Substantia nigra (tissue), 51 donors: ENCODE measurements at places on chromosomes 7 and 10.

GRCh38 chr7:158013085-158013668 lies 574.4 kb downstream of the PTPRN2 start:
- no peak for DNase-seq

DNA sequence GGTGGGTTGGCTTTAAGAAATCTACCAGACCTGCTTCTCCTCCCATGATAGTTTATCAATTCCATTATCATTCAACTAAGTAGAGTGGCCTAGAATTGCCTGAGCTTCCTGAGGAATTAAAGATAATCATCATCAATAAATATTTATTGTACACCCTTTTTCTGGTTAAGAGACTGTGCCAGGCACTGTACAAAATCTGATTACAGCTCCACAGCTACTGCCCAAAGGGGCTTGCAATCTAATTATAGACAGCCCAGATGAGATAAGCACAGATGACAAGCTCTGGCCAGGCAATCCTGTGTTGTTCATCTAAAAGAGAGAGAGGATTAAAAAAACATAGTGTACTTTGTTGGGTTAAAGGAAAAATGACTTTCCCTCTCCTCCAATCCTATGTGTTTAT lies 586.4 kb downstream of the GATA3 start:
- no peak for DNase-seq

GRCh38 chr7:141290973-141291372 lies 217.1 kb downstream of the TMEM178B start:
- DNase-seq = no peak

DNA sequence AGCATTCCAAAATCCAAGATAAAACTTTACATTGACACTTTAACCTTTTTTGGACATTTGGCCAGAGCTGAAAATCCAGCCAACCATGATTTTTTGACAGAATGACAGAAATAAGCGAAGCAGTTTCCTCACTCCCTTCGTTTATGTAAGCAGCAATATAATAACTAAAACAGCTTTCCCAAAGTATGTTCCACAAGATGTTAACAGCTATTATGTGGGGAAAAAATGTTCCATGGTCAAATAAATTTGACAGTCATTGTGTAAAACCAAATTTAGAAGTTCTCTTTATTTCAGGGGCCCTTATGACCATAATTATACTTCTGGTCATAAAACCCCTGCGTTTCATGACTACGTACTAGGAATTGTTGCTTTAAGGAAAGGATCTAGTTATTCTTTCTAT lies 416.5 kb downstream of the MAGI2 start:
- DNase-seq = no peak

GRCh38 chr10:44564790-44565189 lies 179.9 kb upstream of the CXCL12 start:
- DNase-seq = no peak

DNA sequence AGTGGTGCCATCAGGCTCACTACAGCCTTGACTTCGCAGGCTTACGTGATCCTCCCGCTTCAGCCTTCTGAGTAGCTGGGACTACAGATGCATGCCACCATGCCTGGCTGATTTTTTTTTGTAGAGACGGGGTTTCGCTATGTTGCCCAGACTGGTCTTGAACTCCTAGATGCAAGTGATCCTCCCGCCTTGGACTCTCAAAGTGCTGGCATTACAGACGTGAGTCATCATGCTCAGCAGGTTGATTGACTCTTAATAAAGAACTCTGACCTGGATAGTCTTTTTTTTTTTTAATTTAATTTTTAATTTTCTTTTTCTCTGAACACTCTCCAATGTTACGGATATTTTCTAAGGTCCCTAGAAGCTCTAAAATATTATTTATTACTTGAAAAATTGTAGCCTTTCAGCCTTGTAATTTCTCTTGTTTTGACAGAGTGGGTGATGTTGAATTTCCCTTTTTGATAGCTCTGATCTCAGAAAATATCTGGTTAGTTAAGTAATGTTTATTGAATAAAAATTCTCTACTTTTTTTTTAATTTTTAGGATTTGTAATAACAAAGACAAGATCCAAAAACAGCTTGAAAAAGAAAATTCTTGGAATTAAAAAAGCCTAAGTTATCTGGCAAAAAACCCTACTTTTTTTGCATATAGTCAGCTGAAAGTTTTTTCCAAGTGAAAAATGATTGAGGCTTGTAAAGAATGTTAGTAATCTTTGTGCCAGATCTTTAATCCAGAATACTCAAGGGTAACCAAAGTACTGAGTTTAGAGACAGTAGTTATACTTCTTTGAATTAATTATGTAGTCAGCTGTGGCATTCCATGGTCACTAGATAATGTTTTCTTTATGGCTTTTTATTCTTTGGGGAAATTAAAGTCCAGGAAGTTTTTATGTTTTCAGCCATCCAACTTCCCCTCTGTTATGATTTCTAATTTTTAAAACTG lies 26.7 kb downstream of the TBC1D12 start:
- no peak for DNase-seq

DNA sequence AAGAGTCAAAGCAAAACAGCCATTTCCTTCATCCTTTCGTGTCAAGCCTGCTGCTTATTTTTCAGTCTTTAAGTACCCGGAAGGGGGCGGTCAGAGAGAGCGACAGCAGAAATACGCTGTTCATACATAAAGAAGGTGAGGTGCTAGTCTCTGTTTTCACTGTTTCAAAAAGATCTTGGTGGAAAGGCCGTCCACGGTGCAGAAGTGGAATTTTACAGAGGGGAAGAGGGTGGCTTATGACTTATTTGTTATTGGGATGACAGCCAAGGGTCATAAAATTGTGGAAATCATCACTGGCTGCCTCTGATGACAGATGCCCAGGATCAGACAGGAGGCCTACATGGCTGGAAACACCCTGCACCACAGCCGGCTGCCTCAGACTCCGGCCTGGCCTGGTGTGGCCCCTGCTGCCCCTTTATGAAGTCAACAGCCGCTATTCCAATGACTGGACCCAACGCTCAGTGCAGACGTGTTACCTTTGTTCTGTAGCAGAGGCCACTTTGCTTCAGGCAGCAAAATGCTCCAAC lies 57.0 kb downstream of the HIPK2 start:
- DNase-seq = no peak

- DNase-seq = no peak
Measured at GRCh38 chr10:128336401-128336800, 210.2 kb upstream of the MKI67 start.

DNA sequence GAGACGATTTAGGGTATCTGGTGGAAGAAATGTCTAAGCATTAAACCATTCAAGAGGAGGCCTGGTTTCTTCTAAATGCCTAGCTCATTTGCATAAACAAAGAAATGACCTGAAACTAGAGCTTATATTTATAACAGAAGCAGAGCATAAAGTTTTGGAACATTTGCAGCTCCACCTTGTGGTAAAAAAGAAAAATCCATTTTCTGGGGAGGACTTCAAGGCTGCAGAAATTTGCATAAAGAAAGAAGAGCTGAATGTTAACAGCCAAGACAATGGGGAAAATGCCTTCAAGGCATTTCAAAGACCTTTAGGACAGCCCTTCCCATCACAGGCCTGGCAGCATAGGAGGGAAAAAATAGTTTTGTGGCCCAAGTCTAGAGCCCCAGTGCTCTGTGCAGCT lies 362.0 kb downstream of the ZNF248 start:
- DNase-seq = no peak

GRCh38 chr7:83908526-83908925 lies 259.6 kb upstream of the SEMA3E start:
- DNase-seq = no peak

GRCh38 chr7:70582927-70583895 lies 548.7 kb upstream of the GALNT17 start:
- DNase-seq = no peak

DNA sequence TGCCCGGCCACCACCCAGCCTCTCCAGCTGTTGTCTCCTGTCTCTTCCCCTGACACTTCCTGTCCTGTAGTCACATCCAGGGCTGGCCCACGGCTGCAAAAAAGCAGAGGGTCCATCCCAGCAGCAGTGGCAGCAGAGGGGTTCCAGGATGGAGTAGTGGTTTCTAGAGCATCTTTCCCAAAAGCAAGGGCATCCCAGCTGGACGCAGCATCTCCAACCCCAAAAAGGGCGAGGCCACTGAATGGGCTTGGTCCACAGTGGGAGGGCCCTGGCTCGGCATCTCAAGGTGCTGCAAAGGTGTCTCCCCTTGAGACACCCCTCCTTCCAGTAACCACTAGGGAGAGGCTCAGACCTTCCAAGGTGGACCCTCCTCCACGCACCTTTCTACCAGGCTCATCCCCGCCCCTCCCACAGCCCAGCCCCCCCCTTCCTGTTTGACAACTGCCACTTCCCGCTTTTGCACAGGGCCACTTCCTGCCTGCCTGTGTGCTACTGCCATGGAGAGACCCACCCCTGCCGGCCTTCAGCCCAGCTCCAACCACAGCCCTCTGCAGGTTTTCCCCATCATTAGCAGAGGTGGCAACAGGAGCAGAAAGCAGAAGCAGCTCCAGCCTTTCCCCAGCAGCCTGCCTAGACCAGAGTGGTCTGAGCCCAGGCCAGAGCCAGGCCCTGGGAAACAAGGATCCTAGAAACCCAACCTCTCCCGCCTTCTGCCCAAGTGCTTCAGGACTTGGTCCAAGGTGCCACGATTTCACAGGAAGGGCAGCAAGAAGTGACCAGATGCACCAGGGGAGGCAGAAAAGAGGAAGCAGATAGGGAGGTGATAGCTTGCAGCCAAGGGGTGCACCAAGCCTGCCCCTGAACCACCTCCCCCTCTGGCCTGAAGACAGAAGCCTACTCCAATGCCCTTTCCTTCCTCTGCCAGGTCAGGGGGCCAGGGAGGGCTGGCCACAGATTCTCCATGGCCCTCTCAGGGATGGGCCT lies 8.6 kb downstream of the CAMK2G start:
- DNase-seq = no peak

DNA sequence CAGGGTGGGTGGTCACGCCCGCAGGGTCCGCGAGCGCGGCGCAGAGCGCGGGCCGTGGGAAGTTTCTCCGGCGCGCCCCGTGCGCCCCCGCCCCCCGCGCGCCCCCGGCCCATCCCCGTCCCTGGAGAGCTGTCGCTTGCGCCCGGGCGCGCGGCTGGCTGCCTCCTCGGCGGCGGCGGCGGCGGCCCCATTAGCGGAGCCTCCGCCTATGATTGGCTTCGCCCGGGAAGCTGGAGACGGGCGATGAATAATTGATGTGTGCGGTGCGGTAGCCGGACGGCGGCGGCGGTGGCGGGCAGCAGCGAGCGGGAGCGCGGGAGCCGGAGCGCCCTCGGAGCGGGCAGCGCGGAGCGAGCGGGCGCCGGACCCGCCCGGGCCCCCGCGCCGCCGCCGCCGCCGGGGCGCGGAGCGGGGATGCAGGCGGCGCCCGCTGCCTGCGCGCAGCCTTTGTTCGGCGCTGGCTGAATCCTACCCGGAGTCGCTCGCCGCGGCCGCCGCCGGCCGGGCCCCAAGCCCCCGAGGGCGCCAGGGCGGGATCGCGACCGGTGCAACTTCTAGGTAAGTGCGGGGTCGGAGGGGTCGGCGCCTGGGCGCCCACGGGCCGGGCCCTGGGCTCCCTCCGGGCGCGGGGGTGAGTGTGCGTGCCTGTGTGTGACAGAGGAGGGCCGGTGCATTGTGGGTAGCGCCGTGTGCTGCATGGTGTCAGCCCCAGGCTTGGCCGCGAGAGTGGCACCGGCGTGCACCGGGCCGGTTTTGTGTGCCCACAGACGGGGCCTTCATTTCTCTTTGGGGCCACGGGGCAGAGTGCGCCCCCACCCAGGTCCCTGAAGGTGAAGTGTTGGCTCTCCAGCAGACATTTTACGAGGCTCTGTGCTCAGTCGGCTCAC lies 103.8 kb upstream of the PPIF start:
- DNase-seq = peak; percentile 52

GRCh38 chr7:155789001-155789725 lies 23.1 kb downstream of the SHH start:
- DNase-seq = no peak

- peak; percentile 58 for DNase-seq
Measured at GRCh38 chr7:47568547-47568946, 13.4 kb downstream of the TNS3 start.

DNA sequence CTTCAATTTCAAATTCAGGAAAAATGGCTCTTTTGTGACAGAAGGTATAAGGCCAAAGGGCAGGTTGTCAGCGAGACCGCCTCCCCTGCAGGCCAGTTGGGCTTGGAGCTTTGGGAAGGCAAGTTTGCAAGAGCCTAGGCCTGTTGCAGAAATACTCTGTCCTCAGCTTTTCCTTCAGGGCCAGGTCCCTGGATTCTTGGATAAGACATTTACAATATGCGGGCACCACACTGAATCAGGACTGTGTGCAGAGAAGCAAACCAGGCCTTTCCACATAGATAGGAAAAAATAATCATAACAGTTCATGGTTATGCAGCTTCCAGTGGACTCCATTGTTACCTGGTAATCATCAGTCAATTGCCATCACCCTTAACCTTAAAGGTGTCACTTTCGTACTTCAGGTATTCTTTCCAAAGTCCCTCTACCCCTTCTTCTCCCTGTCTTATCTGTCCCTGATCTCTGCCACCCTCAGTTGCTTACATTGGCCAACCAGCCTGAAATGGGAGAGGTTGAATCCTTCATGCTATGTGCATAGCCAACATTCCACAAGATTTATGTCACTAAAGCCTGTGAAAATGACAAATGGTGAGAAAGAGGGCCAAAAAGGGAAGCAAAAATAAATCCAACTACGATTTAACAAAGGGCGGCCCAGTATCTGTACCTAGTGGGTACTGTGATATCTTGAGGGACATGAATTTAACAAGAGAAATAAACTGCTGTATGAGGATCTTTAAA lies 304.5 kb upstream of the NFE2L3 start:
- DNase-seq = no peak

DNA sequence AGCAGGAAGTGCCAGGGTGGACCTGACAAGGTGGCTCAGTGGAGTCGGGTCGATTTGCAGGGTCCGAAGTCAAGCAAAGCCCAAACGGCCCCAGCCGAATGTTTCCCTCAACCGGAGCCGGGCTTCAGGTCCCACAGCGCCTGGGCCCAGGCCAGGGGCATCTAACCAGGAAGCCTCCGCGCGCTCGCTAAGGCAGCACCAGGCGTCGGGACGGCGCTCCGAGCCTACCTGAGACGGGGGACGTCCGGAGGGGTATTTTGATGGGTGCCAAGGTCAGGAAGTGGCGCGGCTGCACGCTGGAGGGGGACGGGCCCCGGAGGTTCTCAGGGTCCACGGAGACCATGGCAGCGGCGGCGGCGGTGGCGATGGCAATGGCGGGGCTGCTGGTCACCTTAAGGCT lies 51.5 kb downstream of the TCERG1L start:
- DNase-seq = no peak
